Smooth muscle cell of bladder (primary cell): ENCODE measurements at places on chromosomes 3 and 15. TPM values are rescaled to one million over a fixed set of nuclear protein-coding genes. Genes with fewer than 3 reads are reported as not detected.

PRRT3 gene
- total RNA-seq, result 1.6 and 2.1 TPM in 2 replicates

CLDN18 gene
- total RNA-seq, result not detected in 2 replicates

CYP19A1 gene
- 4.0 and 7.4 TPM in 2 replicates for total RNA-seq

CCDC39 gene
- total RNA-seq, result not detected in 2 replicates

MCF2L2 gene
- total RNA-seq, result 0.14 and 0.37 TPM in 2 replicates

CGNL1 gene
- total RNA-seq, result 0.28 TPM in 2 replicates

CCDC9B gene
- 13.8 and 19.0 TPM in 2 replicates for total RNA-seq

EFCC1 gene
- total RNA-seq, result 4.8 TPM in 1 of 2 replicates, not detected in the other

MAGEL2 gene
- total RNA-seq, result under 0.01 and 0.37 TPM in 2 replicates

STAB1 gene
- total RNA-seq, result 0.57 and 4.5 TPM in 2 replicates

GOLGA6A gene
- 0.14 TPM in 1 of 2 replicates, not detected in the other for total RNA-seq

TGM4 gene
- not detected in 2 replicates for total RNA-seq

PSTPIP1 gene
- 0.28 TPM in 1 of 2 replicates, not detected in the other for total RNA-seq

MAP6D1 gene
- 0.57 and 1.6 TPM in 2 replicates for total RNA-seq

OR5H14 gene
- total RNA-seq, result not detected in 2 replicates

ISLR gene
- total RNA-seq, result 79.9 and 157 TPM in 2 replicates

EXD1 gene
- total RNA-seq, result not detected in 2 replicates

GOLGA8T gene
- total RNA-seq, result 0.14 TPM in 1 of 2 replicates, not detected in the other

CD86 gene
- total RNA-seq, result not detected in 2 replicates

ILDR1 gene
- total RNA-seq, result not detected in 2 replicates

SERINC4 gene
- 0.09 TPM in 1 of 2 replicates, not detected in the other for total RNA-seq

CBLB gene
- 18.3 and 23.9 TPM in 2 replicates for total RNA-seq

CAMK1 gene
- 33.0 and 34.3 TPM in 2 replicates for total RNA-seq

CLDN16 gene
- under 0.01 TPM in 1 of 2 replicates, not detected in the other for total RNA-seq

TRAT1 gene
- not detected in 2 replicates for total RNA-seq

EAF2 gene
- total RNA-seq, result 2.4 and 3.1 TPM in 2 replicates

TMEM40 gene
- total RNA-seq, result not detected in 2 replicates

PRICKLE2 gene
- 49.2 and 59.9 TPM in 2 replicates for total RNA-seq
